Astrocyte (in vitro differentiated cells and primary cell): ENCODE measurements at places on chromosomes 3 and 15.

DNA sequence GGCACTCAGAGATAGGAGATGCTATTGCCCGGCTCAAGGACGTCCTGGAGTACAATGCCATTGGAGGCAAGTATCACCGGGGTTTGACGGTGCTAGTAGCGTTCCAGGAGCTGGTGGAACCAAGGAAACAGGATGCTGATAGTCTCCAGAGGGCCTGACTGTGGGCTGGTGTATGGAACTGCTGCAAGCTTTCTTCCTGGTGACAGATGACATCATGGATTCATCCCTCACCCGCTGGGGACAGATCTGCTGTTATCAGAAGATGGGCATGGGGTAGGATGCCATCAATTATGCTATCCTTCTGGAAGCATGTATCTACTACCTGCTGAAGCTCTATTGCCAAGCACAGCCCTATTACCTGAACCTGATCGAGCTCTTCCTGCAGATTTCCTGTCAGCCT is 26.4 kb downstream of the BCL2A1 start:
- no peak for DNase-seq

GRCh38 chr3:183313764-183314163 is 60.7 kb downstream of the B3GNT5 start:
- DNase-seq: no peak

DNA sequence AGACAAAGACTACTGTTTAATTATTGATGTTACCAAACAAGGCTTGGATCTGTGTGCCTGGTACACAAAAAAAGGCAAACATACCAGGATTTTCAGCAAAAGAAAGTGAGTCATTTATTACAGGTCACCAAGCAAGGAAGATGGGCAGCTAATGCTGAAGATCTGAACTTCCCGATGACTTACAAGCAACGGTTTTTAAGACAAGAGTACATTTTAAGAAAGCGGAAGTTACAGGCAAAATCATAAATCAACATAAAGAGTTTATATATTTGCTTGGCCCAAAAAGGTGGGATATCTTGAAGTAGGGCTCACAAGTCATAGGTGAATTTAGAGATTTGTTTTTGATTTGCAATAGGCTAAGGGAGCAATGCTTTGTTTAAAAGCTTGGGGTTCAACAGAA is 125.4 kb upstream of the SPATA16 start:
- DNase-seq: no peak

DNA sequence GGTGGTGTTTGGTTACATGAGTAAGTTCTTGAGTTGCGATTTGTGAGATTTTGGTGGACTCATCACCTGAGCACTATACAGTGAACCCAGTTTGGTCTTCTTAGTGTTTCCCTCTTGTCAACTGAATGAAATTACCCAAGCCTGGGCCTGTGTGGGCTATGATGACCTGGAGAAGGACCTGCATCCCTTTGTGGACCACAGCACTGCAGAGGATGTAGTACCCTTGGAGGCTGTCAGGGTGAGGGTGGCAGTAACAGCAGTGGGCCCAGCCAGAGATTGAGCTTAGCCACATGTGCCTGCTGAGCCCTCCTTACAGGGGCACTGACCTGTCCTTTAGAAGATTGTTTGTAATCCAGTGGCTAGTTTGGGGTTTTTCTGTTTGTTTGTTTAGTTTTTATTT is 250.1 kb upstream of the TRIM42 start:
- DNase-seq: no peak

- DNase-seq: no peak
These were observed 3.6 kb upstream of the AMOTL2 start for GRCh38 chr3:134377896-134378295.

- no peak for DNase-seq
These were observed 101.2 kb downstream of the HES1 start for GRCh38 chr3:194237110-194237509.

GRCh38 chr15:31268911-31269784 is 57.5 kb upstream of the KLF13 start:
- DNase-seq: no peak

- DNase-seq: no peak
These were observed 26.2 kb upstream of the HHATL start for GRCh38 chr3:42728668-42729364.

DNA sequence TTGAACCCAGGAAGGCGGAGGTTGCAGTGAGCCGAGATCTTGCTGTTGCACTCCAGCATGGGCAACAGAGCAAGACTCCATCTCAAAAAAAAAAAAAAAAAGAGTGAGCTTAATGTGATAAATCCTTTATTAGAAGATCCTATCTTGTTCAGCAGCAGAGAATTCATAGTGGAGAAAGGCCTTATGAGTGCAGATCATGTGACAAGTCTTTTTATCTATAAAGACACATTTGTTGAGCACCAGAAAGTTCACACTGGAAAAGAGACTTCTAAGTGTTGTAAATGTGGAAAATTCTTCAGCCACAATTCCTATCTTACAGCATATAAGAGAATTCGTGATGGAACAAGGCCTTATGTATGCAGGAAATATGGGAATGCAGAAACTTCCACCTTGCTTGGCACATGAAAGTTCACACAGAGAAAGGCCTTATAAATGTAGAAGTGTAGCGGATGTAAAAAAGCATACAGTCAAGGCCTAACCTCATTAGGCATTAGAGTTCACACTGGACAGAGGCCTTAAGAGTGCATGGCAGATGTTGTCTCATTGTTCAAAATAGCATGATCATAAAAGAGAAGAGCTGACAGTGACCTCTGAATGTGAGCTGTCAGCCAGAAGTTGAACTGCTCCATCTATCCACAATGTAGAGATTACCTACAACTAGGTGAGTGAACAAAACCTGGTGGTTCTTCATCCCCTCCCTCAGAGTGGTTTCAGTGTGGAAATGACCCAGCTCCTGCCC is 16.7 kb downstream of the ADAM10 start:
- DNase-seq: no peak

GRCh38 chr3:44058022-44058867 is 183.4 kb upstream of the TOPAZ1 start:
- DNase-seq: peak; percentile 51

GRCh38 chr3:83063446-83063845 is 1302.0 kb upstream of the GBE1 start:
- peak; percentile 44 for DNase-seq

DNA sequence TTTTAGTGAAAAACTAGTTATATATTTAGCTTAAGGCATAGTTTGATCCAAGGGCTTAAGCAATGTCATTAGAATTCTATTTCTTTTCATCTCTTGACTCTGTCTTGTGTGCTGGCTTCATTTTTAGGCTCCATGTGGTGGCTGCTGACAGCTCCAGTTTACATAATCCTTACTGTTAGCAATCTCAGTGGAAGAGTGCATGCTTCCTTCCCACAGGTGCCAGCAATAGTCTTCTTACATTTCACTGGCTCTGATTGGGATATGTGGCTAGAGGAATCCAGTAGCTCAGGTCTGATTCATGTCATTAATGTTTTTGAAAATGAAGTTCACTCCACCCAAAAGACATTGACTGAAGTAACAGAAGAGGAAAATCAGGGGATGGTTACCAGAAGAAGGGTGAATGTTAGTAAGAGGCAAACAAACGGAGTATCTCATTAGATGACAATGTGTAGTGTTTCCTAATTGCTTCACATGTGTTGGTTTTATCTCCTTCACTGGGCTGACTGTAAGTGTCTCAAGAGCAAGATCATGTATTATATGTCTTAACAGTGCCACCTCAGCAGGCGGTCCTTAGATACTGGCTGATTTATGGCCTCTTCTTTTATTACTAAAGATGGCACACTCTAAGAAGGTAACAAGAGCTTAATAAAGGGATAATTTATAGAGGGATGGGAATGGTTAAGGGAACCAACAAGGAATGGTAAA is 25.6 kb upstream of the TCF12 start:
- DNase-seq: no peak

- no peak for DNase-seq
These were observed 1.2 kb downstream of the RASGRF1 start for GRCh38 chr15:79089331-79089889.

- no peak for DNase-seq
These were observed 218.0 kb downstream of the ZBBX start for GRCh38 chr3:167162083-167162482.

GRCh38 chr3:177545964-177546363 is 348.7 kb upstream of the TBL1XR1 start:
- DNase-seq: no peak

DNA sequence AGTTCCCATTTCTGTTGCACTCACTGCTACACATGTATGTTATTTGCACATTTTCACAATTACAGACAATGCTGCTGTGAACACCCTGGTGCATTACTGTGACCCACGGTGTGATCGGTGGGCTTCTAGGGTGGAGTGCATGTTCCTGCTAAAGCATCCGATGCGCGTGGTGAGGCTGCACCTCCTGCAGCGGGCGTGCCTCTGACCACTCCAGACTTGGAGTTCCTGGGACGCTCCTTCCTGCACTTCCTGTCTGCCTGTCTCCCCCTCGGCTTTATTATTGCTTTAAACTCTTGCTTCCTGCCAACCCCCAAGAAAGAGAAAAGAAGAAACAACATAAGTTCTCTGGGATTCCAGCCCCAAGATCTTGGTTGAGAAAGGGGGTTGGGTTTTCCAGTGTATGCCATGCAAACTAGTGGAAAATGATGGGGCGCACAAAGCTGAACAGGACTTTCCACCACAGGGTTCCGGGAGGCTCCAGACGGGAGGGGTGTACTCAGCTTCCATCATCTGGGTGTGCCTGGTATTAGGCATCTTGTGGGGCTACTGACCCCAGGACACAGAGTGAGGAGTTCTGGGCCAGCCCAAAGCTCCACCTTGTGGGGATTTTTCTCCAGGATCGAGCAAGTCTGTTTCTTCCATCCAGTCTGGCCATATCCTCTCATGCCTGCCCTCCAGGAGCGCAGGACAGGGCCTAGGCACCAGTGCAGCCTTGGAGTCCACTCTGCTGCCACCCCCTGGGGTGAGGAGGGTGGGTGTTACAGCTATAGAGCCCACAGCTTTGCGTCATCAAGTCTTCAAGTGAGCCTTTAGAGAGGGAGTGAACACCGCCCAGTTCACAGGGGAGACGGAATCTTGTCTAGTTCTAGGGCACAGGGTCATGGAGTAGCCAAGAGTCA is 11.2 kb downstream of the RPL32 start:
- no peak for DNase-seq

DNA sequence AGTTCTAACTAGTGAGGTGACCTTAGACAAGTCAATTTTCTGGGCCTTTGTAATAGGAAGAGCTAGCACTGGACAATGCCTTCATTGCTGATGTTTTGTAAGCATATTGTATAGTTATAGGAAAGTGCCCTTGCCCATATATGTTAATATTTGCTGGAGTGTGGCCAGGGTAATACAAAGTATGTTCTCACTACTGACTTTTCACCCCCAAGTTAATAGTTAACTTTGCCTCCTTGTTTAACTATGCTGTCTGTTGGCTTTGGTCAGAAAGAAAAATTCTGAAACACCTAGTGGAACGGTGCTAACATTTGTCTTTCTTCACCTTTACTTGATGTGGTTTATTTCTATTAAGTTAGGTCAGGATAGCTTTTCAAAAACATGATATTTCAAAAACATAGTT is 287.4 kb upstream of the CTNNB1 start:
- DNase-seq: no peak

- peak; percentile 87 for DNase-seq
These were observed 2.9 kb downstream of the TIMP4 start for GRCh38 chr3:12155828-12156227.

GRCh38 chr3:57691411-57692132 is 1.3 kb downstream of the DENND6A start:
- DNase-seq: no peak

DNA sequence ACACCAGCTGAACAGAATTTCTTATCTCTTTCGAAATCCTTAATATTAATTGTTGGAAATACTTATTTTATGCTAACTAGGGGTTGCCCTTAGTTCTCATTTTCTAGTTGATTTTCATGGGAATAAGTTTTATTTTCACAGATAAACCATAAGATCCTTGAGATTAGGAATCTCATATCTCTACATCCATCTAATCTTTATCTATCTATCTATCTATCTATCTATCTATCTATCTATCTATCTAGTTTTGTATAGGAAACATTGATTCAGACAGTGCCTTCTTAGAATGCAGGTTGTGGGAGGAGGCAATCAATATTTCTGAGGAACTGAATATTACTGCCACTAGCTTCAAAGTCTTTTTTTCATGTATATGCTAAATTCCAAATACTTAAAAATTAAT is 3.5 kb upstream of the KBTBD8 start:
- DNase-seq: no peak

GRCh38 chr3:158443632-158444031 is 127.4 kb upstream of the MLF1 start:
- DNase-seq: no peak

DNA sequence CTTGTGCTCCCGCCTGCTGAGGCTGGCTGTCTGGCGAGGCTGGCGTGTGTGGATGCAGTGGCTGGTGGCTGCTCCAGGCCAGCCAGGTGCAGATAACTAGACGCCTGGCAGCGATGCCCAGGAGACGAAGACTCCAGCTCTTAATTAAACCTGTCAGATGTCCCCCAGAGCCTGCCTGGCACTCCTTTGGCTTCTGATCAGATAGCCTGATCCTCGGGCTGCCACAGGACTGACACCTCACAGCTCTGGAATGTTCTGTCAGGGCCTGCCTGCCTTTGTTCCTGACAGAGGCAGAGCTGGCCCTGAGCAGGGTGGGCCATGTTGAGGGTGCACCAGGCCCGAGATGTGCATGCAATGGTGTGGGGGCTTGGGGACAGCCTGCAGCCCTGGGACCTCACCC is 36.5 kb downstream of the PLXNA1 start:
- peak; percentile 35 for DNase-seq

- no peak for DNase-seq
These were observed 248.9 kb upstream of the PROK2 start for GRCh38 chr3:72033666-72034428.

DNA sequence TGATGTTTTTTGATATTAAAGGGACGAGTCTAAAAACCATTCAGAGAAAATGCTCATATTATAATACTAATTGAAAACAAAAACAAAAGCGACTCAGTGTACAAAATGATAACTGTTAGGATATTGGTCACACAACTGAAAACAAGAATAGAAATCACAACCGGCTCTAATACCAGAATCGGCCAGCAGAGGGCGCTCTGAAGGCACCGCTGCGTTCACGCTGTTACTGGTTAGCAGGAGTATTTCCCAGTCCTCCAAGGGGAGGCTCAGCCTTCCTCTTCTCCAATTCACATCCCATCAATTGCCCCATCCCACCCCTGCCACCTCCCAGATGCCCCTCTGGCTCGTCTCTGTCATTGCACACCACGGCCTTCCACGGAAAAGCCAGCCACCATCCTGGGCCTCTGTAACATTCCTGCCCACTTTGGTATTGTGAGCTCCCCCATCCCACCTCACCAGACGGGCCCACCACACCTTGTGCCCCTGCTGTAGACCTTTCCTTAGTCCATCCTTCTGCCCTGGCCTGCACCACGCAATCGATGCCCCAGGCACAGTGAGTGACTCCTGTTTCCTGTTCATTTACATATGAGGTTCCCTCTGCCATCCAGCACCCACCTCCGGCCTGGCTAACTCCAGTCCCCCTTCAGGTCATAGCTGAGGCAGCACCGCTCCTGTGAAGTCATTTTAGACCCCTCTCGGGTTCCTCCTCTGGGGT is 8.5 kb downstream of the FAM107A start:
- DNase-seq: peak; percentile 16

GRCh38 chr3:45319996-45320305 is 68.4 kb upstream of the LARS2 start:
- no peak for DNase-seq
